CD4-positive, alpha-beta T cell treated with Interleukin-4 for 1 hour (primary cell): ENCODE measurements at places on chromosomes 7 and 10.

GRCh38 chr10:102001435-102002068 lies 54.4 kb downstream of the ARMH3 start:
- DNase-seq: peak; percentile 7

DNA sequence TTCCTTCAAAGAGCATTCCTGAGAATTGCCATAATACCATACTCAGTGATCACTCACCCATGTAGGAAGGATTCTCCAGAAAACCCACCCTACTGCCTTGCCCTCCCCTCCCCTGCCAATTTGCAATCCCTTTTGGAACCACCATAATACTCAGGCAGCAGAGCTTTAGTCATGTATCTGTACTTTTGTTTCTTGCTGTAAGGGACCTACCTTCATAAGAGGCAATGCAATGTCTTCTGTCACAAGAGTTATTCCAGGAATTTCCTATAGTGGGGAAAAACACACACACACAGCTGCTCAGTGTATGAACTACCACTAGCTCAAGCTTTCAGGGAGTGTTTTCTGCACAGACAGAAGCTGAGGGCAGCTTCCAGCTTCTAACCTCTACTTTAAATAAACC lies 67.0 kb downstream of the GSAP start:
- DNase-seq: no peak

DNA sequence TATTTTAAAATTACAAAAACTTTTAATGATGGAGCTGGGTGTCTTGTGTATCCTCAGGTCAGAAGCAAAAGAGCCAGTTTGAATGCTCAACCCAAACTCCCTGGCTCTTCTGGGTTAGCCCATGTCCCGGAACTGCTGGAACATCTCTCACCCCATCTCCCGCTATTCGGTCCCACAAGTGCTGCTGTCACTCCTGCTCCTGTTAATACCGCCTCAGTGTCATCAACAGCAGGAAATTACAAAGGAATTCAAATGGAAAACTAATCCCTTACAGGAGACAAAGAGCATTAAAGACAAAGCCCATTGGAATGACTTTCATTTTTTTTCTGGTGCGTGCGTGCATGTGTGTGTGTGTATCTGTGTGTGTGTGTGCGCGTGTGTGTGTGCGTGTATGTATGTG lies 112.0 kb upstream of the C7orf33 start:
- DNase-seq: no peak

DNA sequence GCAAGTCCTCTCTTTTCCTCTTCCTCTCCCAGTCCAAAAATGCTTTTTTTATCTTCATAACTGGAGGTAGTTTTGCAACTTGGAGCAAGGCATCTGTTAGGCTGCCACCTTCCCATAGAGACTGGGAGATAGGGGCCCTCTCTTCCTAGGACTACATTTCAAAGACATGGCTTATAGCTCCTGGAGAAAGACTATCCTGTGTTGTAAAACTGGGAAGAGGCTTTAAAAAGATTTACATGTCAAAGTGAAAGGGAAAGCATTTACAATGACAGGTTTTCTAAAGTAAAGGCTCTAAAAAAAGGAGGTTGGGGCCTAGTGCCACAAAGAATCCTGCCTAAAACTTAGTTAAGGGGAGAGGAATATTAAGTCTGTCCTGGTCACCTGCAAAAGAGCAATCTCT lies 82.2 kb upstream of the SEMA3E start:
- no peak for DNase-seq

DNA sequence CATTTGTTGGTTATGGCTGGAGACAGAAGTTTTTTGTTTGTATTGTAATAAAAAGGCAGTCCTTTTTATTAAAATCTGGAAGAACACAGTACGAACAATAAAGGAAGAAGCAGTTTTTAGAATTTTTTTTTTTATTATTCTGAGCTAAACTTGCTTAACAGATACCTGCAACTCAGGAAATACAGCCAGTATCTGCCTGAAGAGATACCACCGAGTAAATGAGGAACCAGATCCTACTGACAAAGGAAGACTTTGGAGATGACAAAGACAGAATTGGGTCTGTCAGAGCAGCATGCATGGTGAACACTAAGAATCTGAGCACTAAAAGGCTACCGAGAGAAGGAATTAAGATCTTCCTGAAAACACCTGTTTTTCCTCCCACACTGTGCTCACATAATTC lies 1335.9 kb upstream of the SORCS1 start:
- DNase-seq: no peak

- no peak for DNase-seq
Measured at GRCh38 chr10:68330852-68331454, 911 bp upstream of the HNRNPH3 start.

GRCh38 chr7:1494447-1494846 lies 9.7 kb downstream of the INTS1 start:
- no peak for DNase-seq

DNA sequence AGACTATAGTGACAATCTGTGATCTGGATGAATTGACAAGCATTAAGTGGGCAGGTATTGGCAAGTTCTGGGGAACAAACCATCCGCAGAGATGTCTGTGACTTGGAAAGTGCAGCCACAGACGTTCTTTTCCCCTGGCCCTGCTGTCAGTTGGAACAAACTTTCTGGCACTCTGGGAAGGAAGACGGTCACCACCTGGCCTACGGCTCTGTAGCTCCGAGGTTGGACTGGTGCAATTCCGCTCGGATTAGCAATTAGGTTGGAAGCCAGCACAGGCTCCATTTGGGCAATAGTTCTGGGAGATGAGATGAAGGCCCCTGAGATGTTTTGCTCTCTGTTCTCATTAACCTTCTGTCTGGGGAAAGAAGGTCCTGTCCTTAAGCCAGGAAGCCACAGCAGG lies 437.5 kb downstream of the CALN1 start:
- DNase-seq: no peak

DNA sequence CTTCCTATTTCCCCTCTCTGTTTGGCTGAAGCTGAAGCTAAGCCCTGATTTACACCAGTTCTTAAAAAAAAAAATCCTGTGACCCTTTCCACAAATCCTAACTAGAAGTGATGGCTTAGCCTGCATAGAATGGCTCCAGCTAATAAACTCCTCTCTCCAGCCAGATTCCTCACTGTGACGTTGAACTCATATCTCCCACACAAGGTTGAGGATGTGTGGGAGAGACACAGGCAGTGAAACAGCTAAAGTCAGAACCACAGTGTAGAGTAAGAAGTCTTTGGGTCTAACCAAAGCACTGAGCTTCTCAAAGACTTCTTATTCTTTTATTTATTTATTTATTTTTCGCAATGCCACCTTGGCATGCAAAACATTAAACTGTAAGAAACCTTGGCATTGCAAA lies 268.3 kb downstream of the SNX13 start:
- no peak for DNase-seq

GRCh38 chr10:14926722-14927416 lies 27.0 kb downstream of the DCLRE1C start:
- DNase-seq: no peak

GRCh38 chr10:90847436-90847835 lies 10.4 kb downstream of the HTR7 start:
- no peak for DNase-seq

DNA sequence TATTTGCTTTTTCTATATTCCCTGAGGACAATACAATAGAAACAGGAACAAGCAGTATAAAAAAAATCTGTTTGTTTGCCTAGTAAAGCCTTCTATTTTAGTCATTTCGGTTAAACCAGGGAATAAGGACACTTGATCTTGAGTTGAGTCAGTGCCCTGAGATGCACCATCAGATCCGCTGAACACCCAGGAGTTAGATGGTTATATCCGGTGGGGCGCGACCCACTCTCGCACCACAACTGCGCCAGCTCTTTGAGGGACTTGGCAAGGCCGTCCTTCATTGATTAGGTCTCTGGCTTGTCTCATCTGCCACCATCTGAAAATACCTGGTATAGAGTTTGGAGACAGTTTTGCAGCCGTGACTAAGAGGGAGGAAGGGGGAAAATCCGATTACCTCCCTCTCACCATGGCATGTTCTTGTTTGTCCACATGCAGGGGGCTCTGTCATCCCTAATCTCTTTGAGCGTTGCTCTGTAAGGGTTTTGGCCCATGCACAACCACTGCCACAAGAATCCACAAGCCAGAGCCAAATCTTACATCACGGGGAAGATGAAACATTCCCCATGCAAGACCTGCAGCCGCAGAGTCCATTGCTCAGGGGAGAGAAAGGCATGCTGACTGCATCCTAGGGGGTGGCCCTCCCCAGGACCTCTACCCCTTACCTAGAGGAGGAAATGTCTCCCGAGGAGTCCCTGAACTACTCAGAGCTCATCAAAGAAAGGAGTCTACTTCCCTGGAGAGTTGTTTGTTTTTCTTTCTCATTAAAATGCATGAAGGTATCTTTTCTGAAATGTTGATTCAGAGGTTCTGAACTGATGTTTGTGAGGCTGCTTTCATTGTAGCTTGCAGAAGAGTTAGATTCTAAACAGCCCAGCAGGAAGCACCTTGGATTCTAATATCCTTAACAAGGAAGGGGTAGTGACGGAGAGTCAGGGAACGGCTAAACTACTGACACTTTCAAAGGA lies 101.6 kb upstream of the FAM171A1 start:
- no peak for DNase-seq

DNA sequence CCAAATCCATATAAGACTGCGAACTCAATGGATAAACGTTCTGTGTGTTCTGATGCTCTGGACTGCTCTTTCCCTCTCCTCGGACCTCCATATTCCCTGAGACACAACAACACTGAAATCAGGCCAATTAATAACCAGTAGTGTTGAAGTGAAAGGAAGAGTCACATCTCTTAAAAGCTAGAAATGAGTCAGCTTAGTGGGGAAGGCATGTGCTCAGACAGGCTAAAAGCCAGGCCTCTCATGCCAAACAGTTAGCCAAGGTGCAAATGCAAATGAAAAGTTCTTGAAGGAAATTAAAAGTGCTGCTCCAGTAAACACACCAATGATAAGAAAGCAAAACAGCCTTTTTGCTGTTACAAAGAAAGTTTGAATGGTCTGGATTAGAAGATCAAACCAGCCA lies 29.3 kb downstream of the TNS3 start:
- DNase-seq: no peak

DNA sequence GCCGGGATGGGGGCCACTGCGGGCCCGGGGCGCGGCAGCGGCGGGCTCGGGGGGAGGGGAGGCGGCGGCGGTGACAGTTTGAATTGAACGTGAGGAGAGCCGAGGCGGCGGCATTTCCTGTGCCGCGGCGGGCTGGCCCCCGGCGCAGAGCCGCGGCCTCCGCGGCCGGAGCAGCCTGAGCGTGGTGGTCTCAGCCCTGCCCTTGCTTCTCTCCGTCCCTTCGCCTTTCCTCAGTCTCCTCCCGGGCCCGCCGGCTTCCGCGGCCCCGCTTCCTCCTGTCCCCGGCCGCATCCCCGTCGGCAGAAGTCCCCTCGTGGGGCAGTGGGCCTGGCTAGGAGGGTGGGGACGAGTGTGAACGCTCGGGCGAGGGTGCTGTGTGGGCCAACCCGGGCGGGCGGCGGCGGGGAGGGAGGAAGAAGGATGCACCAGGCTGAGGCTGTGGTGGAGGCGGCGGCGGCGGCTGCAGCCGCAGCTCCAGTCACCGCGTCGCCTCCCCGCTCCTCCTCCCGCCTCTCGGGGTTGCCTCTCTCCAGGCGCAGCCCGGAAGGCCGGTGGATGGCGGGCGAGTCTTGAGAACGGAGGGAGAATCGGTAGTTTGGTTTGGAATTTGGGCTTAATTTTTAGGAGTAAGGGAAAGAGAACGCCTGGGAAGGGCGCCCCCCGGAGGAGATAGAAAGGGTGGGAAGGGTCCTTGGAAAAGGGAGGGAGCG lies 690 bp downstream of the SEPTIN7 start:
- DNase-seq: peak; percentile 82

GRCh38 chr10:48289501-48290238 lies 15.2 kb upstream of the FRMPD2 start:
- peak; percentile 35 for DNase-seq

DNA sequence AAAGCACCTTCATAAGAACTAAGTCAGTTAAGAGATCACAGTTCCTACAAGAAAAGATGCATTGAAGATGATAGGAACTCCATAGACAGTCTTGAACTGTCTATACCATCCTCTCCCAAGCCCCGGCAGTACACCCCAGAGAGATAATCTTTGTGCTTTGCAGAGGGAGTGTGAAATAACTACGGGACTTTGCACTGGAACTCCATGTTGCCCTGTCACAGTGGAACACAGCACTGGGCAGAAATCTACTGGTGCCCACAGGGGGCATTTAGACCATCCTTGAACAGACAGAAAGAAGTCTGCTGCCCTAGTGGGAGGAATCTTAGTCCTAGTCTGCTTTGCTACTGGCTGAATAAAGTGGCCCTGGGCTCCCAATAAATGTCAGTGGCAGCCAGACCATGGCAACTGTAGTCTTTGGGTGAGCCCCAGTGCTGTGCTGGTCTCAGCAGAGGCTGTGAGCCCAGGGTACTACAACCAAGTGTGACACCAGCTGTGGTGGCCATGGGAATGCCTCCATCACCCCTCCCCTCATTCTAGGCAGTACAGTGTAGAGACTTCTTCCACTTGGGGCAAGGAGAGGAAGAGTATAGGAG lies 107.7 kb upstream of the TMEM168 start:
- no peak for DNase-seq

DNA sequence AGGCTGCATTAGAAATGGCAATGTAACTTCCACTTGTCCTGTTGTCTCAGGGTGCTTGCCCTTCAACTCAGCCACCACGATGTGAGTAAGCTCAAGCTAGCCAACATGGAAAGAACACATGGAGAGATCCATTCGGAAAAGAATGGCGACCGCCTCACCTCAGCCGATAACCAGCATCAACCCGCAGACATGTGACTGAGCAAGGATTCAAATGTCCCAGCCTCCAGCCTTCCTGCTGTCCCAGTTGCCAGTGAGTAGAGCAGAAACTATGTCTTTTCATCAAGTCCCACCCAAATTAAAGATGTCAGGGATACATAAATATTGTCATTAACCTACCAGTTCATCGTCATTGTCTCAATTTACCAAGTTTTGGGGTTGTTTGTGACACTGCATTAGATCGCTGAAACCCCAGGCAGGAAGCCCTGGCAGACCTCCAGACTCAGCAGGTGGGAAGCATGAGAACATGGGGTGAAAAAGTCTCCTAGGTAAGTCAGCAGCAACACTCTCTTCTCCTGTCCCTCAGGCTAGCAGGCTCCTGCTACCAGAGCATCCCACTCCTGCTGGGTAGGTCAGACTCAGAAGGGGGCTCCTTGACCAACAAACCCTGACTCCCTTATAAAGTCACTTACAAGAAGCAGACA lies 67.0 kb downstream of the OSBPL3 start:
- DNase-seq: no peak

GRCh38 chr10:104036518-104037260 lies 49.0 kb downstream of the COL17A1 start:
- DNase-seq: no peak

DNA sequence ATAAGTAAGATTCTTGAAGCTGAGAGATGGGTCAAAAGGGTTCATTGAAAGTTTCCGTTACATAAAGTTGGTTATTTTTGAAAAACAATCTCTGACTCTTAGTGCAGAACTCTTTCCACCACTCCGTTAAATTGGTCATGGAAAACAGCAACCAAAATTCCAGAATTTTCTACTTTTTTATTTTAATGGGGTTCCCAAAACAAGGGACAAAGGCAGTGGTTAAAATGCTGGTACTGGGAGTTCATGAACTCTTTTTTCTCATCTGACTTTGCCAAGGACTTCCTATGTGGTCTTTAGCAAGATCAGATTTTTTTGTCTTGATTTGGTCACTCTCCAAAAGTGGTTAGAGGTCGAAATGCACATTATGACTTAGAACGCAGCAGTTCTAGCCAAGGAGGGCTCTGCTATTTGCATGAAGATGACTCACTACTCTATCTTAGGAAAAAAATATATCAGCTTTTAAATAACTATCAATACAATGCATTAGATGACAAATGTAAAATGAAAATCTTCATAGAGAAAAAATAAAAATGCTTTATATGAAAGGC lies 145.7 kb downstream of the REEP3 start:
- no peak for DNase-seq
